NCI-H1694 treated with DMSO at 0.1 percent for 48 hours (cell line): ENCODE measurements at places on chromosomes 16 and 17.
A peak's percentile ranks its signal among the peaks of the same experiment; 100 is the strongest.

DNA sequence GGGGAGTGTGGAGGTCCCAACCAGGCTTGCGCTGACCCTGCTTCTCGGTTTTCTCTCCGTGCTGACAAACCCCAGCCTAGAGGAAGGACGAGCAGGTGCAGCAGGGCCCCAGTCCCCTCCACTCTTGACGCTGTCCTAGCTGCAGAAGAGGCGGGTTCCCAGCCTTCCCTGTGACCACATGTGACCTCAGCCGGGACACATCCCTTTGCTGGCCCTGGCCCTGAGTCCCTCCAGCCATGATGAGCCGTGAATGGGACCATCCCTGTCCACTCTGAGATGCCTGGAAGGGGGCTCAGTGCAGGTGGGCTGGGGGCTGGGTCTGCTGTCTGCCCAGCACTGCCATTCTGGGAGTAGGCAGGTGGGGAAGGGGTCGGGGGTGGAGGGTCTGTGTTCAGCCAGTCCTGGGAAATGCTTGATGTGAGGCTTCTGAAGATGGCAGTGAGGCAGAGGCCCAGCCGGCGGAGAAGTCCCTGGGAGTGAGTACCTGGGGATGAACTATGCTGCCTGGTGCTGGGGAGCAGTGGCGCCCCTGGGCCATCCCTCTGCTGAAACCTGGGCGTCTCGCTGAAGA is 1.9 kb upstream of the TUBB3 start:
- no peak for DNase-seq

DNA sequence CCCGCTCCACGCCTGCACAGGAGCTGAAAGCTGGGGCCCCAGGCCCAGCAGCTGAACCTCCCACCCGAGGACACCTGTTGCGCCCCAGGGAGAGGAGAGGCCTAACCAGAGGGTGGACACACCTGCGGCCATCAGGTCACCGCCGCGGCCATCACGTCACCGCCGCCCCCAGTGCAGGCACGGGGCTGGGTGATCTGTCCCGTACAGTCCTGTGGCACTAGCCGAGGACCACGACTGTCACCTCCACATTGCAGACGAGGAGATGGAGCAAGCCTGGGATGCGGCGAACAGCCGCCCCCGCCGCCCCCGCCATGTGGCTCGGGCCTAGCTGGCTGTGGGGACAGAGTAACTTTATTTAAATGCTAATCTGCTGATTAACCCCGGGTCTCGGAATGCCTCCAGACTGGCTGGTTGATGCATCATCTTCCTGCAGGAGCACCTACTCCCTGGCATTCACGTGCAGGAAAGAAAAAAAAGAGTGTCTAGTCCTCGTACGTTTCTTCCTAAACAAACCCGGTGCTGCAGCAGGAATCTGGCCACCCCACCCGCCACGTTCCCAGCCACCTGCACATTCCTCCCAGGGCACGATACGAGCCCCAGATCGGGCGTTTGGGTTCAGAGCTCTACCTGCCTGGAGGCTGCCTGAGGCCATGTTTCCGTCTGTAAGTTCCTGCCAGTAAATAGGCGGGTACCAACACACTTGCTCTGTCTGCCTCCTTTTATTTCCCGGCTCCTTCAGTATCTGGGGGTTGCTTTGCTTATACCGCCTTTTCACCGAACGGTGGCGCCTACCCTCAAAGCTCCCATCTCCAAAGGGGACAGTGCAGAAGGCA is 29.9 kb downstream of the PIEZO1 start:
- DNase-seq: no peak

- no peak for DNase-seq
These were observed 10.1 kb downstream of the SLC7A6 start for GRCh38 chr16:68274441-68274840.

GRCh38 chr16:17387256-17387655 is 83.5 kb downstream of the XYLT1 start:
- DNase-seq: no peak

DNA sequence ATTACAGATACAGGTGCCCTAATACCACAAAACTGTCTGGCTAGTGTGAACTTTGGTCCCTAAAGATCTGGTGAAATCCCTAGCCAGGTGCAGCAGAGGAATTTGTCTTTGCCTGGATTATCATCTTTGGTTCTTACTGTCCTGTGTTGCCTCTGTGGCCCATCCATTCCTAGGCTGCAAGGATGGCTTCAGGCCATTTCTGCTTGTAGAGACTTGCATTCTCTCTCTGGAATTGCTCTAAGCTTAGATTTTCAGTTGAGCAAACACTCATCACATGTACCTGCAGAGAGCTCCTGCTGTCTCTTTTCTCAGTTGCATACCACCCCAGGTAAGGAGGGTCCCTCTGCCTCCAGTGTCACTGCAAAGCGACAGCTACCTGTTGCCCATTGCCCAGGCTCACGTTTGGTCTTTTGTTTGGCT is 114.9 kb downstream of the PRKCA start:
- DNase-seq: no peak

- DNase-seq: no peak
These were observed 629.0 kb upstream of the CDH8 start for GRCh38 chr16:62665269-62665668.

DNA sequence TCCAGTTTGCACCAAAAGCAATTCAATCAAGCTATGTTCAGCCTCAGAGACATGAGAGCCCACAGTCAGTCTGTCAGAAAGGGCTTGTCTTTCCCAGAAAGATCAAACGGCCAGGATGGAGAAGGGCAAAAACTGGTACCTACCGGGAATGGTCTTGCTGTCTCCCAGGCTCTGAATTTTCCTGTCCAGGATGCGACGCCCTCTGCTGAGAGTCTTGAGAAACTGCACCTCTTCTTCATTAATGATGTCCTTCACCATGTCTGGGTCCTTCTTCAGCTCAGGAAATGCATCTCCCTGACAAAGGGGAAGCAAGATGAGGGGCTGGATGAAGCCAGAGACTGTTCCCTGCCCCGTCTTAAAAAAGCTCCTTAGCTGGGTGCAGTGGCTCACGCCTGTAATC is 15.8 kb upstream of the EXOSC6 start:
- peak; percentile 32 for DNase-seq

DNA sequence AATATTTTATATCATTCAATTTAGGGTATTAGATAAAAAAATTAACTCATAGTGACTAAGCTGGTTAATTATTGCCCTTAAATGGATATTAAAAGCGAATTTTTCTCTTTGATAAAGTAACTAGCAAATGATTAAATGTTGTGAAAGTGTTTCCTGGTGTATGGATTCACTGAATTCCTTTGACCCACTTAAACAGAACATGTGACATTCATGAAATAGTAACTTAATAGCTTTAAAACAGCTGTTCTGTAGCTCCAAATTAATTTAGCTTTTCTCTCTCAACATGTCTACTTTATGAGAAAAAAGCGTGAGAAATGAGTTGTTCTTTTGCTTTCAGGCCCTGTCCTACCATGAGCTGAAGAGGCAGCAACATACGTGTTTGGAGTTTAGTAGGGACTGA is 36.4 kb upstream of the APPBP2 start:
- no peak for DNase-seq

DNA sequence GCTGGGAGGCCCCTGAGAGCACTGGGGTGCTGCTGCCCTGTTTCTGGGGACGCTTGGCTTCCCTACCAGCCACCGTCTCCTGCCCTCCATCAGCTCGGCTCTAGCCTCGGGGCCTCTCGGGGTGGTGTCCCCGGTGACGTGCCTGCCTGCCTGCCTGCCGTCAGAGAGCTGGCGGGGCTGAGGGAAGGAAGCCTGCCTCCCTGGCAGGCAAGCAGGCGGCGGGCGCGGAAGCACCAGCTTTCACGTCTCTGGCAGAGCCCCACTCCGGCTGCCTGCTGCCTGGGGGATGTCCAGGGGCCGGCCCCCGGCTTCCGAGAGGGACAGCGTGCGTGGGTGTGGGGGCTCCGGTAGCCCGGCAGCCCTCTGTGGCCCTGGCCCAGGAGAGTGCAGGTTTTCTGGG is 9.3 kb downstream of the CENPX start:
- DNase-seq: no peak

DNA sequence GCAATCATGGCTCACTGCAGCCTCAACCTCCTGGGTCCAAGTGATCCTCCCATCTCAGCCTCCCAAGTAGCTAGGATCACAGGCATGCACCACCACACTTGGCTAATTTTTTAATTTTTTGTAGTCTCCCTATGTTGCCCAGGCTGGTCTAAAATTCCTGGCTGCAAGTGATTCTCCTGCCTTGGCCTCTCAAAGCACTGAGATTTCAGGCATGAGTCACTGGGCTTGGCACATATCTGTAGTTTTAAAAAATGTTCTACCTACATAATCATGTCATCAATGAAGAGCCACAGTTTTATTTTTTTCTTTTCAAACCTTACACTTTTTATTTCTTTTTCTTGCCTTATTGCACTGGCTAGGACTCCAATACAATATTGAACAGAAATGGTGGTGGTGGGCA is 33.1 kb upstream of the COL1A1 start:
- DNase-seq: no peak

DNA sequence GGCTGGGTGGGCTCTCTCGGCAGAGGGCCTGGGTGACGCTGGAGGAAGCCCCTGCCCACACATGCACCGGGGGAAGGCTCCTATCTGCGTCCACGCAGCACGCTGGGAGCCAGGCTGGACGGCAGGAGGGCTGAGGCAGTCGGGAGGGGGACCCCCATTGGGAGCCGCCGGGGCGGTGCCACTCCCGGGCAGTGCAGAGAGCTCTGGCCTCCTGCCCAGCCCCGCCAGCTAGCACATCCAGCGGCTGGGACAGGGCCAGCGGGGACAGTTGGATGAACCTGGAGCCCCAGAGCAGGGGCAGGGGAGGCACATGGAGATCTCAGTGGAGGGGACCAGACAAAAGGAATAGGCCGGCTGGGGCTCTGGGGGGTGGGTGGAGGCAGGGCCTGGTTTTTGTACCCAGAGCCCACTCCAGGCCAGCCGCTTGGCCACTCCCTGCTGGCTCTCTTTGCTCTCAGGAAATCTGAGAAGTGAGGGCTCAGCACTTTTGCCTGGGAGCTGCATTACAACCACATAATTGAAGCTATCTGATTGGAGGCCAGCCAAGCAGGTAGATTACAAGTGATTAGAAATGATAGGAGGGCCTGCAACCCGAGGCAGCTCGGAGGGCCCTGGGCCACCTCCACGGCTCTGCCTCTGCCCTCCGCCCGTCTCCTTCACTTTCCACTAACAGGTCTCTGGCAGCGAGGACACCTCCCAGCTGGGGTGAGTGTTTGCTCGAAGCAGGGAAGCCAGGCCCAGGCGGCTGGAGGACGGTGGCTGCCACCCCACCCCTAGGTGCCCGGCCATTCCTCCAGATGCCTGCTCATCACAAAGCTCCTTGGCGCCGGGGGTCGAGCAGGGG is 40.1 kb downstream of the ENGASE start:
- DNase-seq: peak; percentile 37

DNA sequence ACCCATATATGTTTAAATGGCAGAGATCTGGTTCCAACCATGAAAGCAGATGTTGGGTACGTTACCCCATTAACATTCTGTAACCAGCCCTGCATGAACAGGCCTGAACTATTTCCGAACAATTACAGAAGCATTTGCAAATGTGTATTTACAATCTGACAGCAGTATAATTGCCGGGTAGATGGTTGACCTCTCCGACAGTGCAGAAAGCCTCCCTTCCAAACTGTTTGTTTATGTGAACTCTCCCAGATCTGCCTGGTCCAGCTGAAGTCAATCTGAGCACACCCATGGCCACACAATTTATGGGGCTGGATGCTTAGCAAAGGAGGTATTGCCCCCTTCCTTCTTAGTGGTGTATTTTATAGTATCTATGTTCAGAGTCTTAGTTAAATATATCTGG is 21.8 kb downstream of the NUDT7 start:
- no peak for DNase-seq

DNA sequence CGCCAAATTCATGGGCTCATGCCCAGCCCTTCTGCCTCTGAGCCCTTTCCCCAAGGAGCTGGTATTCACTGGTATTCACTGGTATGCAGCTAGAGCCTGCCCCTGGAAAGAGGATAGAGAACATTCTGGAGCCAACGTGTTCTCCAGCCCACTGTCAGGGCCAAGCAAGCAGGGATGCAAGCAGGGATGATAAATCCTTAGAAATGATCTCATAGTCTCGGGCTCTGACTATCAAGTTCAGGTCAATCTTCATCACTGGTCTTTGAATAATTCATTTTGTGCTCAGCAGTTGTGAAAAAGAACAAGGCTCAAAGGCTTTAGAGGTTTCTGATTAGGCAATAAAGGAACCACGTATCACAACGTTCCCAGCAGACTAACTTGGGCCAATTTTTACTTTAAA is 57.3 kb downstream of the CACNG5 start:
- DNase-seq: no peak

- DNase-seq: no peak
These were observed 72.6 kb downstream of the CLEC16A start for GRCh38 chr16:11016993-11017392.

GRCh38 chr16:89293276-89294143 is 76.0 kb downstream of the ZNF778 start:
- DNase-seq: no peak

- no peak for DNase-seq
These were observed 119.7 kb downstream of the RPTOR start for GRCh38 chr17:80664217-80664790.

DNA sequence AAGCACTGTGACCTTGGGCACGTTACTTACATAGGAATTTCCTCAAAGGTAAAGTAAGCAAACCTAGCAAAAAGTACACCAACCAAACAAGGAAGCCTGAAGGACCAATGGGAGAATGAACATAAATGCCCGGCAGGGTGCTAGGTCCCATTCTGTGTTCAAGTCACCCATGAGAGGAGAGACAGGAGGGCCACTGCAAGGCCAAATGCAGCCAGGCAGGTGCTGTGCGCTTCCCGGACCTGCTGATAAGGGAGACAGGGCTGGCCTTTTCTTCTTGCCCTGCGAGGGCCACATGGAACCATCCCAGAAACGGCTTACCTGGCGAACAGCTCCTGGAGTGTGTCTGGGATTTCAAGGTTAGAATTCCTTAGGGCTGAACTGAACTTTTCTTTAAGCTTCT is 69.0 kb downstream of the GTF3C1 start:
- no peak for DNase-seq
